Activated CD8-positive, alpha-beta memory T cell treated with anti-CD3 and anti-CD28 coated beads for 1 hour (primary cell): ENCODE measurements at places on chromosomes 3 and 15.

DNA sequence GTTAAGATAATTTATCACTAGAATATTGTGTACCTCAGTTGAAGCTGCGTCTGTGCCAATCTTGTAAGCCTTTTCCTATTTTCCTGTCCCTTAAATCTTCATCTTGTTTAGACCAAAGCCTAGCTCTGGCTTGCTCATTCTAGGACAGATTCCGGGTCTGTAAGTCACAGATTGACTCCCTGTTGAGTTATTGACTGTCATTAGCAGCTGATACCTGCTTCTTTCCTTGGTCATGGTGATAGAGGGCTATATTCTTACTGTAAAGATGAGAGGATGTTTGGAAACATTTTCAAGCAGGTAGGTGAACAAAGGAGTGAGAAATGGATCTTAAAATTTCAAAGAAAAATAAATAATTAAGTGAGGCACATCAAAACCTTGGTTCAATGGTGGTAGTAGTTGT is 200.2 kb downstream of the KCNH8 start:
- DNase-seq = no peak

DNA sequence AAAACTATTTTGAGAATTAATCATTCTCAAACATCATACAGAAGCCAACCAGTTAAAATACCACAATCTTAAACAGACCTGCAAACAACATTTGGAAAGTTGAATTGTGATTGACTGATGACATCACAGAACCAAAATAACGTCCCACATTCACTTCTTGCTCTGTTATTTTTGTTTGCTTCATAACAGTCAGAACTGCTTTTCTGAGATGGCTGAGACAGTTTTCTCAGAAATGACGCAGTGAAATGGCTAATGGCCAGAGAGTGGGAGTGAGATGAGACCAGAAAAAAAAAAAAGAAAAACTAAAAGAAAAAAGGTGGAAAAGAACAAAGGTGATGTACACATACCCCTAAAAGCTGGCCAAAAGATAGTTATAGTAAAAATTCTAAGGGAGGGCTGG is 1061.2 kb downstream of the FHIT start:
- DNase-seq = no peak

DNA sequence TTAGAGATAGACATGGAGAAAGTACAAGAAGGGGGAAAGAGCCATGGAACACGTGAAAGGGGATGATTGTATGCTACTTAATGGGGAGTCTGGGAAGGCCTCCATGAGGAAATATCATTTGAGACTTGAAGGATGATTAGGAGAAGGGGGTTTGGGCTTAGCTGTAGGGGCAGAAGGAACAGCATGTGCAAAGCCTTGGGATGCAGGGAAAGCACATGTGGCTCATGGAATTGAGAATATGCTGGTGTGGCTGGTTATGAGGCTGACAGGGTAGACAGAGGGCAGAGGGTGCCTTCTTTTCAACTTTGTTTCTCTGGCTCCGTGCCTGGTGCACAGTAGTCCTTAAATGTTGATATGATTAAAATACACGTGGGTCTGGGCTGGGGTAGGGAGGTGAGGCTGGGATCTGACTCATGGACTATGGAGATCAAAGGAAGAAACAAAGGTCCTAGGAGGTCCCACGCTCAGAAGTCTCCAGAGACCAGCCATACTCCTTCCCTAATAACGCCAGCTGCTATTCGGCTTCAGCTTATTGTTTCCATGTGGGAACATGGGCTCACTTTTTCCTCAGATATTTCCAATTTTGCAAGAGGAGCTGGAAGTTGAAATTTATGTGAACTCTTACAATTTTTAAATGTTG is 1.1 kb downstream of the GTF2E1 start:
- DNase-seq = no peak

GRCh38 chr3:101836652-101837598 is 12.4 kb upstream of the NFKBIZ start:
- no peak for DNase-seq

DNA sequence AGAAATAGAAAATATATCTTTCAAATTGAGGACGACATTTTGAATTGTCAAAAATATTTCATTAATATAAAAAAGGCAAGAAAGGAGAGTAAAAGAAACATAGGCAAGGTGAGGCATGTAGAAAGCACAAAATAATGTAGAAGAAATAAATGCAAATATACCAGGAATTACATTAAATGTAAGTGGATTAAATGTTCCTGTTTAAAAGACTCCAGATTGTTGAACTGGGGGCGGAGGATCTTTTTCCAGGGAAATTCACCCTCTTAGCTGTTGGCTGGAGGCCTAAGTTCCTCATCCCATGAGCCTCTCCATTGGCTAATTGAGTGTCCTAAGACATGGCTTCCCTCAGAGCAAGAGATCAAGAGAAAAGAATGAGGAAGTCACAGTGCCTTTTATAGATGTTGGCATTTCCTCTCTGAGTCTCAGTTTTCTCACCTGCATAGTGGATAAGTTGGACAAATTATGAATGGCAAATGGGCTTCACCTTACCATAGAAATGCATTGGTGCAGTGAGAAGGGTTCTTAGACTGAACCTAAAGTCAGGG is 147.4 kb upstream of the SMAD3 start:
- no peak for DNase-seq

GRCh38 chr3:76991165-76991564 is 48.7 kb upstream of the ROBO2 start:
- no peak for DNase-seq

- DNase-seq = no peak
Measured at GRCh38 chr3:195042743-195043606, 228.0 kb downstream of the XXYLT1 start.

- no peak for DNase-seq
Measured at GRCh38 chr3:126985132-126985985, 2.4 kb downstream of the PLXNA1 start.

GRCh38 chr15:63178034-63178433 is 11.4 kb upstream of the RAB8B start:
- no peak for DNase-seq

DNA sequence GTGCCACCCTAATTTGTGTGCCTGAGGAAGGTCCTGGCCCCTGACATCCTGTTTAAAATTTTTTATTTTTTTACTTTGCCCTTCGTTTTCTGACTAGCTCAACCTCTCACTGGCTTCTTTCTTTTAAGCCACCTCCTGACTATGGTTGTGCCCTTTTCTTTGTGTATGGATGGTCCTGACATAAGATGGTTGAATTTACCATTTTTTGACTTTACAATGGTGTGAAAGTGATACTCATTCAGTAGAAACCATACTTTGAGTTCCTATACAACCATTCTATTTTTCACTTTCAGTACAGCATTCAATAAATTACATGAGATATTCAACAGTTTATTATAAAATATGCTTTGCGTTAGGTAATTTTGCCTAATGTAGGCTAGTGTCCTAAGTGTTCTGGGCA is 74.3 kb upstream of the PTX3 start:
- DNase-seq = no peak

DNA sequence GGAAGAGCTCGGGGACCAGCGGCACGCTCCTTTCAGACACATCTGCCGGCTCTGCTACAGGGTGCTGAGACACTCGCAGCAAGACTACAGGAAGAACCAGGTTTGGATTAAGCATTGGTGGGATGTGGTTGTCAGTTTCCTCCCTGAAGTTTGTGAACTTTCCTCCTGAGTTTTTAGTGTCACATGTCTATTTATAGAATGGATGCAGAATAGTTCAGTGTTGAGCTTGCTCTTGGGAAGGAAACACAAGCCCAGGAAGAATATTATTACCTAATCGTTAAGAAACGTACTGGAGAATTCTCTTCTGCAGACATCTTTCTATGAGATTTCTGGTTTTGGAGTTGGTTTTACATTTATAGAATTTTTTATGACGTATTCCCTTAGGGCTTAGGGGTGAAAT is 172.0 kb downstream of the ITPR1 start:
- DNase-seq = no peak

- DNase-seq = no peak
Measured at GRCh38 chr15:95784508-95784907, 546.0 kb upstream of the NR2F2 start.

- no peak for DNase-seq
Measured at GRCh38 chr15:30990446-30991254, 778 bp downstream of the MTMR10 start.

DNA sequence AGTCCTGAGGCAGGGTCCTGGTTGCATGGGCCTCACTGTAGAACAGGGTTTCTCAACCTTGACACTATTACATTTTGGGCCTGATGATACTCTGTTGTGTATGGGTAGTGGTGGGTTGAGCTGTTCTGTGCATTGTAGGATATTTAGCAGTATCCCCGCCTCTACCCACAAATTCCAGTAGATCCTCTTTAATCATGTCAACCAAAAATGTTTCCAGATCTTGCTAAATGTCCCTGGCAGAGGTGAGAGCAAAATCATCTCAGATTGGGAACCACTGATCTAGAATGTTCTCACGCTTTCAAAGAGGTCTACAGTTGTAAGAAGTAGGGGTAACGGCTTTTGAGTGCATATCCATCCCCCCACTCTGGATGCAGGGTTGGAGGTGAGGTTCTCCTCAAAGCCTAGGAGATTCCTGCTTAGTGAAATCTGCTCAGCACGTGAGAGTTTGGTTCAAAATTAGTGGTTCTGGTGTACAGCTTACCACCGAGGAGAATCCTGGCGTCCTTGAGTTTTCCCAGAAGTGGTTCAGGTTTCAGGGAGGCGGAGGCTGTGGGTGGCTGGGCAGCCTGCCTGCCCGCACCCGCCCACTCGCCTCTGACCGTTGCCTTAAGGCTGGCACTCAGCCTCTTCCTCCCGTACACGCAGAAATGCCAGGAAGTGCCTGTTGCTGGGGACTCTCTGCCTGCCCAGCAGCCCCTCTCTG is 5.3 kb downstream of the ACVR2B start:
- no peak for DNase-seq

DNA sequence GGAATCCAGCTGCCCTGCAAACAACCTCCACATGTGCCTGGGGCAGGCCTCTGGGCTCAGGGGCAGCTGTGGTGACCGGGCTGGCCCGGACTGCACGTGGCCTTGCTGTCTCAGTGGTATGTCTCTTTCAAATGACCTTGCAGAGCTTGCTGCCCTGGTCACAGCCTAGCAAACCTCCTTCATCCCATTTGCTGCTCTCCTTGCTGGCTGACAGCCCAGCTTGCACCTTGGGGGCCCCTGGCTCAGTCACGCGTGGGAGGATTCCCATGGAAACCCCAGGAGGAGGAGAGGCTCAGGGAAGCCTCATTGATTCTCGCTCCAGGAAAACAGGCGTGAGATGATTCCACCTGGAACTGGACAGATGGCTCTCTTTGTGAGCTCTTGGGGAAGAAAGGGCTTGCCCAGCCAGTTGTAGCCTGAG is 5.6 kb downstream of the SPSB4 start:
- no peak for DNase-seq

- no peak for DNase-seq
Measured at GRCh38 chr3:141853081-141853601, 23.3 kb upstream of the ATP1B3 start.

GRCh38 chr15:93049914-93050578 is 39.0 kb downstream of the RGMA start:
- DNase-seq = no peak

DNA sequence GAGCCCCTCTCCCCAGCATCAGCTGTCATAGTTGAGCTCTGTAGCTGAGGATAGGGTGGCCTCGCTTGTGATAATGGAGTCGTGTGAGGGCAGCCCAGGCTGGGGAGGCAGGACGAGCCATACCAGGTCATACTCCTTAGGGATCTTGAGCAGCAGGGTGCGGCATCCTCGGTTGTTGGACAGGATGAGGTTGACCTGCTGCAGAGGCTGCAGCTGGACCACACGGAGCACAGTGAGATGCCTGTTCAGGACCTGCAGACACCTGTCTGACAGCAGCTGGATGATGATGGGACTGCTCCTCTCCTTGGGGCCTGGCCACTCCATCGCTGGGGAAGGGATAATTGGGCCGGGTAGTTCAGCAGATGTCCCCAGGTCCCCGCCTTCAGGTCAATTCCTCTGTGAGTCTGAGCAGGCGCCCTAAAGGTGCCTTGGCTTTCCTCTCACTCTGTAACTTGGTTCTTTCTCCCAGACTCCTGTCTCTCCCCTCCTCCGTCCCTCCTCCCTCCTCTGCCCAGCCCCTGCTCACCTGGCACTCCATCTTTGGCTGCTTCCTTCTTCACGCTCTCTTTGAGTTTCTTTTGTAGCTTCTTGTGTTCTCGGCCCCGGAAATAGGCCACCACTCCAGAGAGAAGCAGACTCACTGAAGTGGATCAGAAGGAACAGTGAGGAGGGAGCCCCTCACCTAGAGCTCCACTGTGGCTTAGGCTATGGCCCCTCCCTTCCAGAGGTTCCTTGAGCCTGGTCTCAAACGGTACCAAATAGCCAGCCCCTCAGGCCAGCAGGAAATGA is 7.8 kb downstream of the DUOX2 start:
- no peak for DNase-seq

DNA sequence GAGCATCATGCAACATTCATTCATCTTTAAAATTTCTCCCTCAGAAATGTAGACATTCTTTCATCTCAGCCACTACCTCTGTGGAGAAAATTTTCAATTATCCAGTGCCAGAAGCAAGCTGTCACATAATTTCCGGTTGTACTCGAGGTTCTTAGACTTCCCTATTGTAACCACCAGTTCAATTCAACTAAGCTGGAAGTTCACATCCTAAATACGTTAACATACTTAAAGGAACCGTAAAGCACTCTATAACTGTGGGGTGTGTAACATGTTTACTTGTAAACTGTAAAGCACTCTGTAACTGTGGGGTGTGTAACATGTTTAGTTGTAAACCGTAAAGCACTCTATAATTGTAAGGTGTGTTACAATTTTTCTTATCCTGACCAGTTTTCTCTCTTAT is 150.3 kb downstream of the PLCL2 start:
- DNase-seq = no peak

DNA sequence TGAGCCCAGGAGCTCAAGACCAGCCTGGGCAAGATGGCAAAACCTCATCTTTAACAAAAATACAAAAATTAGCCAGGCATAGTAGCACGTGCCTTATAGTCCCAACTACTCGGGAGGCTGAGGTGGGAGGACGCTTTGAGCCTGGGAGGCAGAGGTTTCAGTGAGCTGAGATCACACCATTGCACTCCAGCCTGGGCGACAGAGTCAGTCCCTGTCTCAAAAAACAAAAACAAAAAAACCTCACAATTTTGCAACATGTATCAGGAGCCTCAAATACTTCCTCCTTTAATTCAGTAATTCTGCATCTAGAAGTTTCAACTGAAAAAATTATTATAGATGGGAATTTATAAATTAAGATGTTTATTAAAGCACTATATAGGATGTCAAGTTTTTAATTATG is 1.1 kb downstream of the MRPL47 start:
- no peak for DNase-seq

- DNase-seq = no peak
Measured at GRCh38 chr15:28004143-28005003, 94.7 kb downstream of the OCA2 start.

- DNase-seq = no peak
Measured at GRCh38 chr3:144544871-144545270, 573.2 kb downstream of the DIPK2A start.

- DNase-seq = no peak
Measured at GRCh38 chr3:100802126-100802525, 92.8 kb downstream of the TFG start.

- no peak for DNase-seq
Measured at GRCh38 chr3:182789371-182789770, 3.9 kb upstream of the ATP11B start.

DNA sequence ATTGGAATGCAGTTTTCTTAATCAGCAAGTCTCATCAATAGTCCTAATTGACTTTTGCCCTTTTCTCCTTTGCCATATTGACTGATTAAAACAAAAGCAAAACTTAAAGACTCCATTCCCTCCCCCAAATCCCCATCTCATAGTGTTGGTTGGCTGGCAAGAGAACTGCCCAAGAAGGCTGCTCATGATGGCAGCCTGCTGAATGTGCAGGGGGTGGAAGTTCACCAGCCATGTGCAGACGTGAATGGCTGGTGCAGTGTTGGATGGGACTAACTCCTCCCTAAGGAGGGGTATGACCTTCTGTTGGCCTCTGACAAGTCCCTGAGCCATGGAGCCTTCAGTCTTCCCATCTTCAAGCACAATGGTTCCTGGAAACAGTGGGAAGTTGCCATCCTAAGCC is 7.0 kb downstream of the SMAD3 start:
- no peak for DNase-seq
